ENCODE measurements at places on chromosomes 5 and 9.
A peak's percentile ranks its signal among the peaks of the same experiment; 100 is the strongest.

DNA sequence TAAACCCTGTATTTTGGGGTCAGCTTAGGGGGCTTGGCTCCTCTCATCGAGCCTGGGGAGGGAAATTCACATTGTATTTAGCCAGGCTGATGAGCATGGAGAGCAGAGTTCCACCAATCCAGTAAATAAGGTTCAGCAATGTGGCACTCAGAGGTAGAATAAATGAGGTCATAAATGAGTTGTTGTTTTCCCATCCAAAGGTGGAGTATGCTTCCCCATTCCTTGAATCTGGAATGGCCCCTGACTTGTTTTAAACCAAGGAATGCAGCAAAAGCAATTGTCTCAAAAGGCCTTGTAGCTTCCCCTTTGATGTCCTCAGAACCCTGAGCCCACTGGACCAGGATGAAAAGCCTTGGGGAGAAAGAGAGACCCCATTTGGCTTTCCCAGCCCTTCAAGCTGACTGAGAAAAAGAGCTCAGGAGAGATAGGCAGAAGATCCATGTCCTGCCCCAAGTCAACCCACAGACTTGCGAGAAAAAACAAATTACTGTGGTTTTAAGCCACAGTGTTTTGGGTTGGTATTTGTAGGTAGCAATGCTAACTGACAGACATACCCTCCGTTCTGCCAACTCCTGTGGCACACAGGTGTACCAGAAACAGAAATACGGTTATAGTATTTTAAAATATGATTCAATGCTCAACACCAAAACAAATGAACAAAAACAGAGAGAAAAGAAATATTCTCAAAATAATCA lies 566.0 kb upstream of the DMAC1 start:
- DNase-seq: no peak

DNA sequence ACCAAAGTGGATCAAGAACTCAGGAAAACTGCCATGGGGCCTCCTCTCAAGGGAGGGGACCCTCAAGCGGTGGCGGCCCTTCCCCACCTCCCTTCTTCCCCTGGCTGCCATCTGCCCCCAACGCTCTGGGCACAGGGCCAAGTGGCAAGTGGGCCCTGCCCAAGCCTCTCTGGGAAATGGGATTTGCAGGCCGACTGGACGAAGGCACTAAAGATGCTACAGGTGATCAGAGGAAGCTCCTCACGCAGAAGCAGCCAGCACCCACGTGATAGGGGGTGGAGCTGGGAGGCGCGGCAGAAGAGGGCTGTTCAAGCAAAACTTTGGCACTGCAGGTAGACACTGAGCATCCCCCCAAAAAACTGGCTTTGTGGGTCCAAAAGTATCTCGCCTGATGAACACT lies 52.7 kb upstream of the UBTD2 start:
- no peak for DNase-seq

GRCh38 chr9:131807144-131807983 lies 67.5 kb upstream of the RAPGEF1 start:
- DNase-seq: no peak

DNA sequence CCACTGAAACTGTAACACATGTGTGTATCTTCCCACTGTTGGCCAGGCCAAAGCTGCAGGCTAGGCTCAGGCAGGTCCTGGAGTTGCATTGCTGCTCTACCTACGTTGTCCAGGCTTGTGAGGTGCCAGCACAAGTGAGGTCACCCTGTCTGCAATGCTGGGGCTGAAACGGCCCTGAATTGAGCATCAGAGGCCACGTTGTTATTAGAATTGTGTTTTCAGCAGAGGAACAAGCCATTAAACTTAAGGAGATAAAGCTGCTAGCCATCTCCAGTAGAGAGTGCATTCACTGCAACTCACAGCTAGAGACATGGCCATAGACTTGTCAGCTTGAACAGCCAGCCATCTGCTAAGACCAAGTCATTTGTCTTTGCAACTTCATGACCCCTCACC lies 191.8 kb downstream of the SEMA6A start:
- DNase-seq: no peak

GRCh38 chr9:77582961-77583576 lies 65.1 kb downstream of the GNA14 start:
- no peak for DNase-seq

DNA sequence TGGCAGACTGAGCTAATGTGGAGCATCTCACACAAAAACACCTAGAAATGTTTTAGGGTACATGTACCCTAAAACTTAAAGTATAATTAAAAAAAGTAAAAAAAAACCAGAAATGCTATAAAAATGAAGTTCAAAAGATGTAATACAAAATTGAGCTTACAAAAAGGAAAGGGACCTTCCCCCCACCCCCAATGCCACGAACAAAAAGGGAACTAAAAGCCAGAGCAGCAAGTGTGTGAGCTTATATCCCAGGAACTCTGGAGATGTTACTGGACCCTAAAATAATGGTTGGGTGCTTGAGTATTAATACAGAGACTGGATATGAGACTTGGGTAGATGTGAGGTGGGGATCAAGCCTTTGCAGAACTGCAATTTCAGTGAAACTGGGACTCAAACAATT lies 11.0 kb downstream of the SPATA9 start:
- no peak for DNase-seq

DNA sequence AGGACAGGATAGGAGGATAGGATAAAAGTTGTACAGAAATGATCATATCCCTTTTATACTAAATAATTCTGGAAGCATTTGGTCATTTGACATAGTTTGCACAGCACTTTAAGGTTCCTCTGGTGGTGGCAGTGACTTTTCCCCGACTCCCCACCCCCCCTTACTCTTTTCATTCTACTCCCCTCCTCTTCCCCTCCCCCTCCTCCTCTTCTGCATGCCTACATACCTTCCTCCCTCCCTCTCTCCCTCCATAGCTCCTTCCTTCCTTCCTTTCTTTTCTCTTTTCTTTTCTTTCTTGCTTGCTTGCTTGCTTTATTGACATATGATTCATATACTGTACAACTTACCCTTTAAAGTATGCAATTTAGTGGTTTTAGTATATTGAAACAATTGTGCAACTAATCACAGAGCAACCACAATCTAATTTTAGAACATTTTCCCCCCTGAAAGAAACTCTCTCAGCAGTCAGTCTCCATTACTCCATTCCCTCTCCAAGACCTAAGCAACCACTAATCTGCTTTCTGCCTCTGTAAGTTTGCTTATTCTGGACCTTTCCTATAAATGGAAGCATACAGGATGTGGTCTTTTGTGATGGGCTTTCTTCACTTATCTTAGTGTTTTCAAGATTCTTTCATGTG lies 159.0 kb downstream of the HACD4 start:
- no peak for DNase-seq

- peak; percentile 49 for DNase-seq
Observed at GRCh38 chr5:141512390-141512910, 23.6 kb downstream of the PCDHGC5 start.

DNA sequence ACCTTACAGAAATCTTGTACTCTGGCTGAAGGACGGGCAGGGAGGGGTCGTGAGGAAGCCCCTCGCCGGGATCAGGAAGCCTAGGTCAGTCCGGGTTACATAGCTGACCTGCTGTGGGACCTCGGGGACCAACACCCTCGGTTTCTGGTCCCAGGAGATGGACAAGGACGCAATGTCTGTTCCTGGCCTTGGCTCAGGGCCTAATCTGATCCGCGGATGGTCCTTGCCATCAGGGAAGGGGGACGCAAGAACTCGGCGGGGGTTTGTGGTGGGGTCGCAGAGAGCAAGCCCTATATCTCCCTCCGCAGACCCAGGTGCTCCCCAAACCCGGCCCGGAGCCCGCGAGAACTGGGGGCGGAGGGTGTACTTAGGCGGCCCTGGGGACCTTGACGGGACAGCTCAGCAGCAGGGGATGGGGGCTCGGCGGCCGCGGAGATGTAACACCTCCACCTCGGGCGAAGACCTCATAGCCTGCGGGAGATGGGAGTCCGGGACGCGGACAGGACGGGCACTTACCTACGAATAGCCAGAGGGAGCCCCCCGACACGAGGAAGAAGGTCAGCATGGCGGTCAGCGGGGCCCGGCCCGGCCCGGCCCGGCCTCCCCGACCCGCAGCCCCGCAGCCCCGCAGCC lies 353 bp downstream of the ACSL6 start:
- DNase-seq: no peak

- DNase-seq: no peak
Observed at GRCh38 chr9:8633784-8634183, 834.2 kb upstream of the DMAC1 start.

- no peak for DNase-seq
Observed at GRCh38 chr9:124457887-124458431, 7.7 kb downstream of the ADGRD2 start.

DNA sequence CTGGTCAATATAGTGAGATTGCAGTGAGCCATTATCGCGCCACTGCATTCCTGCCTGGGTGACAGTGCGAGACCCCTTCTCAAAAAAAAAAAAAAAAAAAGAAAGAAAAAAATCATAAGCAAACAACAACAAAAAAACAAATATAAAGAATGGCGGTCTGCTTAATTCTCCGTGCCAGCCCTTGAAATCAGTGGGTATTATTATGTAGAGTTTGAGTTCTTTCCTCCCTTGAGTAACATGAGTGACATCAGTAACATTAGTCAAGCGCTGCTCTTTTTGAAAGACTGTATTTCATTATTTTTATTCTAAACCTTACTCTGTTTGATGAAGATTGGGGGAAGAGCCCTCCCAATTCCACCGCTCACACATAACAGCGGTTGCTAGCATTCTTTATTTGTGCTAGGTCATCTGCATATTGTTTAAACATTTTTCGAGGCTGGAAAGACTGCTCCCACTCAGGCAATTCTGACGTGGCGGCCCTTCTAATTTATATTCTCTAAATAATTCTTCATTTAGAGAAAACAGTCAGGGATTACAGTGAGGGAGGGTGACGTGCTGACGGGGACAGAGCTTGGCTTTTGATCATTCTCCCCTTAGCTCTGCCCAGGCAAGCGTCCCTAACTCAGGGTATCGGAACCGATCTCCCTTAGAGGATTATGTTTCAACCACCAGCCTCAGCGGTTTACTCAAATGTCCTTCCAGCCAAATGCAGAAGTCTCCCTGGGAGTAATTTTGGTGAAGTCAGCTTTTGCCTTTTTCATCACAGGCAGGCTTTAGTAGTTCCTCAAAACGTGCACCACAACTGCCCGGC lies 860 bp upstream of the MARCHF6 start:
- no peak for DNase-seq

DNA sequence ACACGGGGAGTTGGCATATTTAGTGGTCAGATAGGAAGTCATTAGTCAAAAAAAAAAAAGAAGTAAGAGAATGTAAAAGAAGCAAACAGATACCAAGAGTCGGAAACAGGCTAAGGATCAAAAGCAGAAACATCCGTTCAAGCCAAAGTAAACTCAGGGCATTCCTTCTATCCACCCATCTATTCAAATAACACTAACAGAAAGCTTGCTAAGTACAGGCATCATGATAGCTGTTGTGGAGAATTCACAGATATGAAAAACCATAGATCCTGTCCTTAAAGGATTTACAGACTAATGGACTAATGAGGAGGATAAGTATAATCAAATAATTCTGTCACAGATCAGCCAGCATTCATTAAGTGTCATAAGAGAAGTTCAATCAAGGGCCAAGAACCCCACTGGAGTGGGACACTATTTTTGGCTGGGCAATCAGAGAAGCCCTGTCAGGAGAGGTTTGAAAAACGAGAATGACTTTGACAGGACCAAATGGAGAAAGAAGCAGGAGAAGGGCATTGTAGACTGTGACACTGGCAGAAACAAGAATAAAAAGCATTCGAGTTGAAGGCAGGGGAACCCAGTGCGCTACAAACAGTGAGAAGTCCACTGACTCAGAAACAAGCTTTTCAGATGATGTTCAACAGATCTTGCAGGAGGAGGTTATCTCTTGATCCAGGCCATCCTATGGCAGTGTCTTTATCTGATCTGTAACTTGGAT lies 154.2 kb upstream of the TSLP start:
- no peak for DNase-seq

DNA sequence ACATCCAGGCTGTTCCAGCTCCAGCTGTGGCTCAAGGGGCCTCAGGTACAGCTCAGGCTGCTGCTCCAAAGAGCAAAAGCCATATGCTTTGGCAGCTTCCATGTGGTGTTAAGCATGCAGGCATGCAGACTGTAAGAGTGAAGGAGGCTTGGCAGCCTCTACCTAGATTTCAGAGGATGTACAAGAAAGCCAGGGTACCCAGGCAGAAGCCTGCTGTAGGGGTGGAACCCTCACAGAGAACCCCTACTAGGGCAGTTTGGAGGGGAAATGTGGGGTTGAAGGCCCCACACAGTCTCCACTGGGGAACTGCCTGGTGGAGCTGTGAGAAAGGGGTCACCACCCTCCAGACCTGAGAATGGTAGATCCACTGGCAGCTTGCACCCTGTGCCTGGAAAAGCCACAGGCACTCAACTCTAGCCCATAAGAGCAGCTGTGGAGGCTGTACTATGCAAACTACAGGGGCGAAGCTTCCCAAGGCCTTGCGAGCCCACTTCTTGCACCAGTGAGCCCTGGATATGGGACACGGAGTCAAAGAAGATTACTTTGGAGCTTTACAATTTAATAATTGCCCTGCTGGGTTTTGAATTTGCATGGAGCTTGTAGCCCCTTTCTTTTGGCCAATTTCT lies 14.3 kb upstream of the SLC22A5 start:
- DNase-seq: no peak

GRCh38 chr9:131759017-131759647 lies 19.3 kb upstream of the RAPGEF1 start:
- no peak for DNase-seq

DNA sequence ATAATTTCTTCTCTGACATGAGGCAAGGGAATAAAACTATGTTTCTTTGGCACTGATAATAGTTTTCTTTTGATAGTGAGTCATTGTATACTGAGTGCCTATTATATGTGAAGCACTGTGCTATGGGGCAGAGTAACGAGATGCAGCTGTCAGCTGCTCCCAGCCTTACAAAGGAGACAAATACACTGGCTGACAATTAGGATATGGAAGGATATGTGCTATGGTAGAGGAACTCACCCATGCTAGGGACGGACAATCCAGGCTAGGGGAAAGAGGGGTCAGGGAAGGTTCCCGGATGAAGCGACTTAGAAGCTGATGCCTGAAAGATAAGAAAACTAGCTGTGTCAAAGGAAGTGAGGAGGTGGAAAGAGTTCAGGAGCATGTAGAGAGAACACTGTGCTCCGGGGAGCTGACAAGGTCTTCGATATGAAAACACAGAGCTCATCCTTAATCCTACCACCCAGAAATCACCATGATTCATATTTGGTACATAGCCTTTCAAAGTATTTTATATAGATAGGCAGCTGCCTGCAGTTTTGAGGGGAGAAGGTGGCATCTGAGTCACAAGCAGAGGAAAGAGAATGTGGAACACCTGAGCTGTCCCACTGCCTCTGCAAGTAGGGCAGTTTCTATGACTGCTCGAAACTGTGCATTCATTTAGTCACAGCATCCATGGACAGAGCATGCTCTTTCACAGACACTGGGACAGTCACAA lies 12.1 kb downstream of the BSPRY start:
- DNase-seq: no peak

- no peak for DNase-seq
Observed at GRCh38 chr5:7434914-7435313, 39.0 kb downstream of the ADCY2 start.

- no peak for DNase-seq
Observed at GRCh38 chr9:18358325-18358724, 115.6 kb upstream of the ADAMTSL1 start.

DNA sequence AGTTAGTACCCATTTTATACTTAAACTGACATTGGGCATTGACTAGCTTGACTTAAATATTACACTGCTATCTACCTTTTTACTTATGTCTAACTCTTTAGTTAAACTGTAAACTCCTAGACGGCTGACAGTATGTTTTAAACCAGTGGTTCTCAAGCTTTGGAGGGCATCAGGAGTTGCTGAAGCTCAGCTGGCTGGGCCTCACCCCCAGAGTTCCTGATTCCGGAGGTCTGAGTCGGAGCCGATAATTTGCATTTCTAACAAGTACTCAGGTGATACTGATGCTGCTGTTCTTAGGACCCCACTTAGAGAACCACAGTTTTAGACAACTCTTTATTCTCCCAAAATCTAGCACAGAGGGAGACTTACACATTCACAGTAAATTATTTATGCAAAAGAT lies 63.3 kb upstream of the PCA3 start:
- DNase-seq: no peak
